ENCODE measurements at places on chromosomes 13 and 19.

- DNase-seq, result no peak
These were observed 678 bp upstream of the CD33 start for GRCh38 chr19:51224163-51224641.

DNA sequence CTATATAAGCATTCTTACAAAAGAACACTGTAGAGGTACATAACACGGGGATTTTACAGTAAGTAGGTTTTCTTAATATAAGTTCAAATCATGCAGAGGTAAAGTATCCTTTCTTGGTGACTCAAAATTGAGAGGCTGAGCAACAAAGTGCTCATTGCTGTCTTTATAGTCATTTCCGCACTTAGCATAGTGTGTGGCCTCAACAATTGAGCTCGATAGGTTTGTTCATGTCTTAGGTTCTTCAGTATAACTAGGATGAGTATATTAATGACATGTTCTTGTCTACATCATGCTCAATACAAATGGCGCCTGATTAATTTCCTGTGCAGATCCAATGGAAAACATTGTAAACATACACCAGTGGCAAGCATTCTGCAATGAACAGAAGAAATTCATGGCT, 1.4 kb downstream of the WDFY2 start:
- no peak for DNase-seq

DNA sequence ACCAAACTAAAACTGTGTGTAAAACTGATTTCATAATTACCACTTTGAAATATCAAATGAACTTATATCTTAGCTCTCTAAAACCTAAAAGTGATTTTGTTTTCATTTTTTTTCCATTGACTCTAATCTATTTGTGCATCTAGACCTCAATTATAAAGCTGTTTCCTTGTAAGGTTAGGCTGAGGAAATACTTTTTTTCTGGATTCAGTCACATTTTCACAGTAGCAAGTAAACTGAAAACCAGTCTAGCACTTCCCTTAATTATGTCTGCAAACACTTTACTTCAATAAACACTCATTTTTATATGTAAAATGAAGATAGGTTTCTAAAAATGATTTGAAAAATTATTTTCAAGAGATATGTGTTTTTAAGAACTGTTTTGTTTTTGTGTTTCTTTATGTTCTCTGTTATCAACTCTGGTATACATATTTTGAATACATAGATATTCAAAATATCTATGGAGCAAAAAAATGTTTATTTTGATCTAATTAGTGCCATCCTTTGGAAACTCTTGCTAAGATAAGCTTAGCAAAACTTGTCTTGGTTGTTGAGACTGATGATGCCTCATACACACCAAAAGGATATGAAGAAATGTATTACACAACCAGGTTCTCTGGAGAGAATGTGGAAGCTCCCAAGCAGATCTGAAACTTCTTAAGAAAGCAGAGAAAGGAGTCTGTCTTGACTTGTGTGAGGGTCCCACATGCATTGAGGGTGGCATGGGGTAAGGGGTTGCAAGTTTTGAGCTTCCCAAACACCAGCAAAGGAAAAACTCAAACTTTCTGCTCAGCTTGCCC, 1887.4 kb downstream of the PCDH9 start:
- DNase-seq, result no peak

GRCh38 chr13:106987427-106987785, 419.5 kb upstream of the ARGLU1 start:
- no peak for DNase-seq

- no peak for DNase-seq
These were observed 258.6 kb upstream of the DACH1 start for GRCh38 chr13:72125561-72125960.

- no peak for DNase-seq
These were observed 5.8 kb upstream of the ONECUT3 start for GRCh38 chr19:1747285-1748114.

- DNase-seq, result no peak
These were observed 5.0 kb downstream of the LYL1 start for GRCh38 chr19:13097463-13098258.

DNA sequence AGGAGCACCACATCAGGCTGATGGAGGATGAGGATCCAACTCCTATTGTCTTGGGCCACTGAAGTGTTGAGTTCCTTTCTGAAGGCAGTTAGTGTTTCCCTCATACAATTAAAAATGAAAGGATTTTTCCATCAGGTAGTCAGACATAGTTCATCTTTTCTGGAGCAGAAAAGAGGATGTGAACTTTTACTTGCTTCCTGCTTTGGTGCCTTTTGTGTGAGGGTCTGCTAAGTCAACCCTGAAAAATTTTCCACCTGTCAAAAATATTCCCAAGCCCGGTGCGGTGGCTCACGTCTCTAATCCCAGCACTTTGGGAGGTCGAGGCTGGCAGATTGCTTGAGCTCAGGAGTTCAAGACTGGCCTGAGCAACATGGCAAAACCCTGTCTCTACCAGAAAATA, 43.9 kb downstream of the RGCC start:
- no peak for DNase-seq

Measured in NCI-H774 (cell line).